ENCODE measurements at places on chromosomes 16 and 17.

DNA sequence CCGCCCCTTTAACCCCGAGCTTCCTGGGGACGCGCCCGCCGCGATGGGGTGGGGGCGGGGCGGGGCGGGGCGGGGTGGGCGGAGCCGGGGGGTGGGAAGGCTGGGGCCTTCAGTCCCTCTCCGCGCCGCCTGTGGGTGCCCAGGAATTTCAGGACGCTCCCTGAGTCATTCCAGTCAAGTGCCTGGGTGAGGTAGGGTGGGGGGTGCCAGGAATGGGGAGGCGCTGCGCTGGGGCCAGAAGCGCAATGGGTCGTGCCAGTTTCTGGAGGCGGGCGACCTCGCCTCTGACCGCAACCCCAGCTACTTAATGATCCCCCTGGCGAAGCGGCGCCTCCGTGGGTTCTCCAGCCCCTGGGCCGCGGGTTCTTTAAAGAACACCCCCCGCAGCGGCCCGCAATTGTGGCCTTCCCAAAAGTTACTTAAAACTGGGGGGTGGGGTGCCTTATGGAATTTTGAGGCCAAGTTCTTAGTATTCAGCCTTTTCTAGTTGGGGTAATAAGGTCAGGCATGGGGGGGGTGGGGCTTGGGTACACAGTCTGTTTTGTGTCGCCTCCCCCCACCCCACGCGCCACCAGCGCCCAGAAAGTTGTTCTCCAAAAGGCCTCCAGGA lies 826 bp upstream of the GSE1 start:
- DNase-seq: peak; percentile 92

DNA sequence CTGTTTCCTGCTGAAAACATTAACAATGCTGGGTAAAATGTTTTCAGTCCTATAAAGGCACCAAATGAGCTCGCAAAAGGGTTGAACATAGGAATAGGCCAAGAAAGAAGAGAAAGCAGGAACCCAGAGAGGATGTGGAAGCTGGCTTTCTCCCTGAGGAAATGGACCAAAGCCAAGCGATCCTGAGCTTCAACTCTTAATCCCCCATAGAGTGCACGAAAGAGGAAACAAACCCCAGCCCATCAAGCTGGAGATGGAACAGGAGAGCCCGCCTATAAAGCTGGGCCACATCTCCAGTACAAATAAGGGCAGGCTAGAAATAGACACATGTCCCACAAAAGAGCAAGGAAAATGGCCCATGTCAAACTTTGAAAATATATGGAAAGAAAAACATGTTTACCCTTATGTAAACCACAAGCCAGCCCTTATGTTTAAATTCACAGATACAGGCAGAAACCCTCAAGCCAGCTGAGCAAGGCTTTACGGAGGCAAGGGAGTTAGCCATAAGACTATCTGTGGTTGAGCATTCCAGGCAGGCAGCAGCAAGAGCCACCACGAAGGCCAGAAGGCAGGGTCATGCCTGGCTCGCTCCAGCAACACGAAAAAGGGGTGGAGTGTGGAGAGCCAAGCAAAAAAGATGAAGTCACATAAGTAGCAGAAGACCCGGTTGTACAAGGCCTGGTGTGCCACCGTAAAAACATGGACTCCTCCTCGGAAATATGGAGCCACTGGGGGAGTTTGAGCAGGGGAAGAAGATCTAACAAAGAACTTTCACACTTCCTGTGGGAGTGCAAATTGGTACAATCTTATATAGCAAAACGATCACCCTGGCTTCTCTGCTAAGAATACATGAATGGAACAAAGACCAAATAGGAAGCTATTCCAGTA lies 27.8 kb downstream of the COPRS start:
- DNase-seq: no peak

- no peak for DNase-seq
Observed at GRCh38 chr16:20997147-20997546, 96.6 kb downstream of the LYRM1 start.

DNA sequence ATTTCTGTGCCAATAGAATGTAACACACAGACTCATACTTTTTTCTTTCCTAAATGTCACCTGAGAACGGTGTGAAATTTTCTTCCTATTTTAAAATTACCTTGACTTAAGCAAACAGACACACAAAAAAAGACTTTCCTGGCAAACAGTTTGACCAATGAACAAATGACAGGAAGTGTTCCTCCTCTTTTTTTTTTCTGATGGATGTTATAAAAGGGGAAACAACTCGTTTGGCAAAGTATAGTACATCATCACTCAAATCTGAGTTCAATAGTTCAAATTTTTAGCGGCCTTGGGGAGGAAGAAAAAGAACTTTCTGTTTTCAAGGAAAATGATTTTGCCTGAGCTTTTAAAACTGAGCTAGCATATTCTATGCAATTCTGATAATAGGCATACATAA lies 19.8 kb downstream of the HS3ST3A1 start:
- DNase-seq: no peak

DNA sequence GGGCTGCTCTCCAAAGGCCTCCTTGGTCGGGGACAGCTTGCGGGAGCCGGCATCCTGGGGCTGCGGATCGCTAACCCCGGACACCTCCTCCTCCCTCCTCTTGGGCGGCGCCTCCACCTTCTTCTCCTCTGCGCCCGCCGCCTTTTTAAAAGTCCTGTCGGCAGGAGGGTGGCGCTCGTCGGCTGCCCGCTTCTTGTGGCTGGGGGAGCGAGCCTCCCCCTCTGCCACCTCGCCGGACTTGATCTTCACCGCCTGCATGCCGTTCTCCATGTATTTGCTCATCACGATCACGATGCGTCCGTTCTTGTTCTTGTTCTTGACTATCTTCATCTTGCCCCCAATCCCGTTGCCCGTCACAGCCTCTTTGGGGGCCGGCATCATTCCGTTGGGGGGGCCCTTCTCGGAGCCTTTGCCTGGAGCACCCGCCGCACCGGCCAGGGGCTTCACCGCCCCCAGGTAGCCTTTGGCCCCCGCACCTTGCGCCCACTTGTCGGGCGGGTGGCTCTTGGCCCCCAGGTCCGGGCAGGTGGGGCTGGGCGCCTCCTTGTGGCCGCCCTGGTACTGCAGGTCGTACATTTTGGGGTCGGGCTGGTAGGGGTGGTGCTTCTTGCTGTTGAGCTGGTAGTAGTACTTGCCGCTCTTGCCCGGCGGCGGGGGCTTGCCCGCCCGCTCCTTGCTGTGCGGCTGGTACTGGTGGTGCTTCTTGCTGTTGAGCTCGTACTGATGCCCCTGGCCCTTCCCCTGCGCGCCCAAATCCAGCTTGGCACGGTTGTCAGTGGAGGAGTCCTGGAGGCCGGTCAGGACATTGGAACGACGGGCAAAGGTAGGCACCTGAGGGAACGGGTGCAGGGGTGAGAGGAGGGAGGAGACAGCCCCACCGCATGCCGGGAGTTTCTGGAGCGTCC lies 4.4 kb downstream of the CBX4 start:
- no peak for DNase-seq

GRCh38 chr17:18246880-18247612 lies 11.5 kb downstream of the FLII start:
- DNase-seq: peak; percentile 65

DNA sequence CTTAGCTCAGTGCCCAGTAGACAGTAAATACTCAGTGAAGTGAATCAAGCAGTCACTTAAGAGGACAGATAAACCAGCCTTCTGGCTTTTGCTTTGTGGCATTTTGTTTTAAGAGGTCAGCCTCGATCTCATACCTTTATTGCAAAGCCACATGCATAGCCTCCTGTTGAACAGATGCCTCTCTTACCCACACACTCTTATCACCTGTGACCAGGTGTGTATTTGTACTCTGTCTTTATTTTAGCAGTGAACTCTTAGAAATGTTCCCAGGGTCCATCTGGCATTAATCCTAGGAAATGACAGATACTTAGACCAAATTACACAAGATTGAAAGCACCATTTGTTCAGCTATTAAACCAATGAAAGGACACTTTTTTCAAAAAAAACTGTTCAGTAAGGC lies 1426.5 kb downstream of the CDH11 start:
- DNase-seq: no peak

DNA sequence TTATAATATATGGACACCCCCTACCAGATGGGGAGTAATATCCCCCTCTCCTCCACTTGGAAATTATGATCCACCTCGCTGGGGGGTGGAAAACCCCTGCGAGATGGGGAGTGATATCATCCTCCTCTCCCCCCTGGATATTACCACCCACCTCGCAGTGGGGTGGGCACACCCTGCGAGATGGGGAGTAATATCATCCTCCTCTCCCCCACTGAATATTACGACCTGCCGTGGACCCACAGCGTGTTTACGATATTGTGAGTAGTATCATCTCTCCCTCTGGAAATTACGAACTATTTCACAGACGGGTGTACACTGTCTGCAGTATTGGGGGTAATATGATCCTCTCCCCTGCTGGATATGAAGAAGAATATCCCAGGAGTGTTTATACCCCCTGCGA lies 228.3 kb upstream of the WSCD1 start:
- DNase-seq: no peak

- no peak for DNase-seq
Observed at GRCh38 chr17:29113334-29113733, 66.9 kb downstream of the MYO18A start.

GRCh38 chr17:43226393-43226792 lies 2.0 kb downstream of the CCDC200 start:
- DNase-seq: no peak

GRCh38 chr16:89981414-89981813 lies 32.9 kb downstream of the DEF8 start:
- DNase-seq: no peak

DNA sequence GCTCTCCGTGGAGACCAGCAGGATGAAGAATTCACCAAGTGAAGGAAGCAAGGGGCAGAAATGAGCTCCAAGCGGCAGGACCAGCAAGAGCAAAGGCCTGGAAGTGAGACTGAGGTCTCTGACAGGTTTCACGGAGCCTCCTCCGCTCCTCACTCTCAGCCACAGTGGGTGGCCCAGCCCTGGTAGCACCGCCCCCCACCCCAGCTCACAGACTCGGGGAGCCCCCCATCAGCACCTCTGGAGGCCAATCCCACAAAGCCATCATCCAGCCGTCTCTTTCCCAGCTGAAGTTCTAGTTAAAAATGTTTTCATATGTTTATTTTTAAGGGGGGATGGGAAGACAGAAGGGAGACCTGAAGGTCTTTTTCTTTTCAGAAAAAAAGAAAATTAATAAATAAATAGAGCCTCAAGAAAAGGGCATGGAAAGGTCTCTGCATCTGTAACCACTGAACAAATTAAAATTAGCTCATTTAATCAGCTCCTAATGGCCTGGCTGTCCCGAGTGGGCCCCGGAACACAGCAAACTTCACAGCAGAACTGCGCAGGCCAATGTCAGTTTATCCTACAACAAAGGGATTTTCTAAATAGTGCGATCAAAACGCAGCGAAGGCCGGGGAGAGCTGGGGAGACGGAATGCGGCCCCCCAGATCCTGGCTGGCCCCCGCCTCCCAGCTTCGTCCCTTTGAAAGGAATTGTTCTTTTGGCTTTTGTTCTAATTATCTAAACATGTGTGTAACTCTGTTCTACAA lies 190.3 kb downstream of the ZNF423 start:
- no peak for DNase-seq

DNA sequence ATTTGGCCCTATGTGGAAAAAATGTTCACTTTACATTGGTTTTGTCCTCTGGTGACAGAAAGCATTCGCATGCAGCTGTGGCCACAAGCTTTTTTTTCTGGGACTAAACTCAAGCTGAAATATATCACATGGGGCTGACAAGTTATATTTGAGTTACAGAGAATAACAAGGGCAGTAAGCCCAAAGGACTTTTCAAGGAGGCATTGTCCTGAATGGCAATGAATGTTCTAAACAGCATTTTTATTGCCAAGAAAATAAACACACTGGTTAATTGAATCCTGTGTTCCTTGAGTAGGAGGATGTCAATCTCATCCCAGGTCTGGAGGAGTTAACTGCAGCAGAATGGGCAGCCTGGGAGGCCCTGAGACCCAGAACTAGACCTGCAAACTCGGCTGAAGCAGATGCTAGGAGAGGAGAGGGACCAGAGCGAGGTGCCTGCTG lies 114.5 kb downstream of the COPRS start:
- no peak for DNase-seq

DNA sequence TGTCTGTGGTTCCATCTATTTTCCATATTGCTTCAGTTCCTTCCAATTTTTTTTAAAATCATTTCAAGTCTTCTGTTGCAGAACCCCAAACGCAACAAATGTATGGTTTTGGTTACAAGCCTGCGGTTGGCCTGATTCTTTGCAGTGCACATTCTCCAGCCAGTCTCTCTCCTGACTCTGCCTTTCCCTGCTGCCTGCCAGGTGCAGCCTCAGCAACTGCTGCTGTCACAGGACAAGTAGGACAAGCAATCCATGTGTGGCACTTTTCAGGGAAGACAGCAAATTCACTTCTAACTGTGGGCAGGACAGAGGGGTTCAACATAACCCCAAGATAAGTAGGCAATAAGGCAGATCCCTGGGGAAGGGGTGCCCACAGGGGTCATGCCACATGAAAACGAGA lies 24.2 kb downstream of the EMP2 start:
- DNase-seq: no peak

GRCh38 chr17:62674363-62674739 lies 46.9 kb downstream of the MRC2 start:
- DNase-seq: no peak

DNA sequence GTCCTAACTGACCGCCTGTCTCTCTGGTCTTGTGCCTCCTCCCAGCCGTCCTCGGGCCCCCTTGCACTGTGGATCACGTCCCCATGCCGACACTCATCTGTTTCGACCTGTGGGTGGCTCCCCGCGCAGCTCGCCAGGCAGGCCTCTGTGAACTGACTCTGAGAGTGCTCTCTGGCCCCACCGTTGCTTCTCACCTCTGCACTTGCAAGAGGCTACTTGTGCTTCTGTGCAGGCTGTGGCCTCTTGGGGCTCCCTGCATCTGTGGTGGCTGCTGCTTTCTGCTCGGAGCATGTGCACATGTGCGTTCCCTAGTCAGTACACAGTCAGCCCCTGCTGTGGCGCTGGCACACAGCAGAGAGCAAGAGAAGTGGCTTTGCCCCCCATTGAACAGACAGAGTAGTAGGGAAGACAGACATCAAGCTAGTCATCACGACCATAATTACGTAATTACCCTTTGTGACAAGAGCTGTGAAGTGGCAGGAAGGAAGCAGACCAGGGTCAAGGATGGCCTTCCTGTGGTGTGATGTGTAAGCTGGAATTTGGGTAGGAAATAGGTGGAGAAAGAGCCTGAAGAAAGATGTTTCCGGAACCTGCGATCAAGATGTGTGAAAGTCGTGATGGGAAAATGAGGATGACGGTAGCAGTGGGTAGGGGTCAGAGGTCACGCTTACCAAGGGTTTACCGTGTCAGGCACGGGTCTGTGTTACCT lies 256.0 kb upstream of the CACNG5 start:
- no peak for DNase-seq

- no peak for DNase-seq
Observed at GRCh38 chr17:42562388-42563142, 617 bp downstream of the COASY start.
